ENCODE measurements at places on chromosomes 12 and 14. TPM values are rescaled to one million over a fixed set of nuclear protein-coding genes. Genes with fewer than 3 reads are reported as not detected.

LMNTD1 gene
- not detected for total RNA-seq

DAO gene
- not detected for total RNA-seq

KRT75 gene
- total RNA-seq: 7.5 TPM

PHC1 gene
- 19.6 TPM for total RNA-seq

OTOGL gene
- not detected for total RNA-seq

CPM gene
- 2.8 TPM for total RNA-seq

NRXN3 gene
- 0.74 TPM for total RNA-seq

AVPR1A gene
- total RNA-seq: not detected
